ENCODE measurements at places on chromosomes 1 and 21. TPM values are rescaled to one million over a fixed set of nuclear protein-coding genes. Genes with fewer than 3 reads are reported as not detected.

CD2 gene
- not detected for total RNA-seq

SELENOF gene
- 214 TPM for total RNA-seq

PALMD gene
- 10.9 TPM for total RNA-seq

EPHB2 gene
- total RNA-seq, result 26.6 TPM

MX2 gene
- total RNA-seq, result 0.51 TPM

OR2W3 gene
- not detected for total RNA-seq

SLC25A34 gene
- 0.26 TPM for total RNA-seq

KCNN3 gene
- total RNA-seq, result 1.8 TPM
